Tongue (tissue), 3 donors: ENCODE measurements at places on chromosomes 1 and 21.

DNA sequence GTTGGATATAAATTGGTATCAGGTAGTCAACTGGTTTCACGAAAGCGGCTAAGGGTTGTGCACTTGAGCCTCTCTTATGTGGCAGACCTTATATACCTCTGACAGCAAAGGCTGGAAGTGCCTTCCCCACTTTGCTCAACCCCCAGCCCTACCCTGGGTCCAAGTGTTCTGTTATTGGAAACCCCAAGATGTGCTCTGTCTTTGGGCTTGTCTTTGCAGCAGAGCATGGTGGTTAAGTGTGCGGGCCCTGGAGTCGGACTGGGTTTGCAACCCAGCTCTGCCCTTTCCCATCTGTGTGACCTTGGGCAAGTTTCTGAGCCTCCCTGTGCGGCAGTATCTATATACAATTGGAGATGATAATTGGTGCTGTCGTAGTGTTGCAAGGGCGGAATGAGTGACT is 11.2 kb upstream of the IL10 start:
- no peak for DNase-seq

GRCh38 chr1:231571904-231572303 is 43.4 kb downstream of the TSNAX start:
- DNase-seq, result peak; percentile 44

DNA sequence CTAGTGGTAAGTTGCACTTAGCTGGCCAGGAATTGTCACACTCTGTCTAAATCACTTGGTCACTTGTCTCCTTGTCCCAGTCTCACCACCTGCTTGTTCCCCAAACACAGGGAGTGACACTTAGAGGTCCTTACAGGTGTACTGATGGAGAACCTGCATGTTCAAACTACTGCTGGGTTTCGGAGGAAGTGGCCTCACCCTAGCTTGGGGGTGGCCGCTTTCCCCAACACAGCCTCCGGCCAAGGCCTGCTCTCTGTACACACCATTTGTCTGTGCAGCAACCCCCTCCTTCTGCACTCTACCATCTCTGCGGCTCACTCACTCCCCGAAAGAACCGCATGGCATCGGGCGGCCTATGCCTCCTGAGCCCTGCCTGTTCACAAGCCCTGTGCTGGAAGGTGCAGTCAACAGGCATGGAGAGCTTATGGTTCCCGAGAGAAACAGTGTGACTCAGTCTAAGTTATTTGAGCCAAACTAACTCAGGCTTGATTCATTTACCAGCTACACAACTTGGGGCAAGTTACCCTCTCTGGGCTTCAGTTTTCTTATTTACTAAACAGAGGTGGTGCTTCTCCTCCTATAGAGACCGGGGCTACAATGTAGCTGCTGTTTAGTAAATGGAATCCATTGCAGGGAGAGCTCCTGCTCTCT is 10.5 kb upstream of the SPRR4 start:
- no peak for DNase-seq

DNA sequence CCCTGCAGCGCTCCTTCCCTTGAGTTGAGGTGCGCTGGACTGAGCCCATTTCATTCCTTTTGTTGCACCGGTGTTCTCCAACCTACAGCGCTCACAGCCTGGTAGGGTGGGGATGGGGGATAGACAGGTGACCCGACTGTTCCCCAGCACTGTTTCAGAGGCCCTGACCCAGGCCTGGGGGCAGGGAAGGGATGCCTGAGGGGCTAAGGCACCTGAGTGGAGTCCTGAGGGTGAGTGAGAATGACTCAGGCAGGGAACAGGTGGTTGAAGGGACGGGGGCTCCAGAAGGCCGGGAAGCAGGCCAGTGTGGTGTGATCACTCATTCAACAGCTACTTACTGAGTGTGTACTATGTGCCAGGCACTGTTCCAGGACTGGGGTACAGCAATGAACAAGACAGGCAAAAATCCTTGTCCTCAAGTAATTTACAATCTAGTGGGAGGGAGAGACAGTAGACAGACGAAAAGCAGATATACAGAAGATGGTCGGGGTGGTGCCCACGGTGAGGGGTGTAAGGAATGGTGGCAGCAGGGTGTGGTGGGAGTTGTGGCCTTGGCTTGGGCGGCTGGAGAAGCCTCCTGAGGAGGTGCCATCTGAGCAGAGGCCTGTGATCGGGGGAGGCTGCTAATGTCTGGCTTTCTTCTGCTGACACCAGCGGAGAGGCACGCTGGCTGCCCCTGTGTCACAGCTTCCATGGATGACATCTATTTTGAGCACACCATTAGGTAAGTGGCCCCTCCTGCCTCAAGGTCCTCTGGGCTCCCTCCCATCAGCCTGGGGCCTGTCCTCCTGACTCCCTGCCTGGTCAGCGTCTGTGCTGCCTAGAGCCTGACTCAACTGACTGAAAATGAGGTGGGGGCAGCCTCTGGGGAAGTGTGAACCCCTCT is 37.4 kb downstream of the ACOT11 start:
- peak; percentile 42 for DNase-seq

DNA sequence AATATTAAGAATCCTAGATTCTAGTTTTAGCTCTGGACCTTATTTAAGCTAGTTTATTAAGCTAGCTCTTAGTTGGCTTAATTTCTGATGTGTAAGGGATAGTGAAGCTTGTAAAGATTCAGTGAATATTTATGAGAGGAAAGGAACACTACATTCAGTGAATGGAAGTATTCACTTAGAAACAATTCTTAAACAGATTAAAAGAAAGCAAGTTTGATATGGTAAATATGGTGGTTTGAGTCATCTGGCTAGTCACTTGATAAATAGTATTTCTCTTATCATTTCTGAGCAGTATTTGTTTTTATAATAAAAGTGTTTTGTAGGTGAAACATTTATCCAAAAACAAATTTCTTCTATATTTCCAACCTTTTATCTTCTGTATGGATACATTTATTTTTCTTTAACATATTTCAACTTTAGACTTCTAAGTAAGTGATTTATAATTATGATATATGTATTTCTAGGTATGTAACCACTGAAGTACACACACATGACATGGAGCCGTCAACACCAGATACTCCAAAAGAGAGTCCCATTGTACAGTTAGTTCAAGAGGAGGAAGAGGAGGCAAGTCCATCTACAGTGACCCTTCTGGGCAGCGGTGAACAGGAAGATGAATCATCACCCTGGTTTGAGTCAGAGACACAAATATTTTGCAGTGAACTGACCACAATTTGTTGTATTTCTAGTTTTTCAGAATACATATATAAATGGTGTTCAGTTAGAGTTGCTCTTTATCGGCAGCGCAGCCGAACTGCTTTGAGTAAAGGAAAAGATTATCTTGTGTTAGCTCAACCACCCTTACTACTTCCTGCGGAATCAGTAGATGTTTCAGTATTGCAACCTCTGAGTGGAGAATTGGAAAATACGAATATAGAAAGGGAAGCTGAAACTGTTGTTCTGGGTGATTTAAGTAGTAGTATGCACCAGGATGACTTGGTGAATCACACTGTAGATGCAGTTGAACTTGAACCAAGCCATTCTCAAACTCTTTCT is 55.6 kb downstream of the SUCO start:
- DNase-seq, result no peak

DNA sequence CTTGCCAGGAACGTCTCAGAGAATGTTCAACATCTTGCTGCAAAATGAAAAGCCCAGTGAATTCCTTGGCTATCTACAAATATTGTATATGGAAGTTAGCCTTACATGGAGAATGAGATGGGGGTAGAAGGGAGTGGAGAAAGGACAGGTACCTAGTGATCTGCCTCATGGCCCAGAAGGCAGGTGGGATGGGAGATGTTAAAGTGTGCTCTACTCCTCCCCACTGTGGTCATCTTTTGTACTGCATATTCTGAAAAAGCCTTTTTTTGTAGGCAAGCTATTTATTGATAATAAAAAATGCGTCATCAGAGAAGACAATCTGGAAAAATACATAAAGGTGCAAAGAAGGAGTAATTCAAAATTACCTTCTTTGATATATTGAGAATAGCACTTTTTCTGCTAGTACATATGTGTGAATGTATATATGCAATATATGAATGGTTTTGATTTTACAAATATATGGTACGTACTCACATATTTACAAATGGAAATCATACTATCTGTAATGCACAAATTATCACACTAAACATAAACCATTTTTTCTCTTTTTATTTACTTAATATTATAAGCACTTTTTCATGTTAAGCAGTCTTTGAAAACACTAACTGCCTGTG is 19.1 kb upstream of the SLC5A9 start:
- DNase-seq, result peak; percentile 45

GRCh38 chr1:171486048-171486519 is 754 bp downstream of the PRRC2C start:
- peak; percentile 80 for DNase-seq

- DNase-seq, result peak; percentile 52
Measured at GRCh38 chr1:234980645-234981396, 147.8 kb downstream of the TOMM20 start.

DNA sequence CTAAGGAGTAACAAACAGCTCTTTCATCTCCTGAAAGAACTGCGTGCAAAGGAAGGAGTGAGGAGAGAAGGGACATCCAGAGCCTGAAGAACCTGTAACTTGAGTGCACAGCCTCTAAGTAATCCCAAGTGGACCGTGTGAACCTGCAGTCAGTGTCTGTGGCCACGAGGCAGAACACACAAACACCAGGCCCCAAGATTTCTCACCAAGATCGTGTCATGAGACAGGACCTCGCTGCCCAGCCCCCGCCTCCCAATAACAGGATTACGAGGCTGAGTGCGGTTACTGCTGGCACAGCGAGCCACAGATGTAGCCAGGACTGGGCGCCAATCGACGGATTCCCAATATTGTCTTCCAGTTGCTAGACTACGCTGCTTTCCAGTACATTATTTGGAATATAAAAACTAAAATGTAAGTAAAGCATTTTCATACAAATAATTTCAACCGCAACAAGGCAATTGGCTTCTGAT is 101.3 kb upstream of the SLC25A33 start:
- DNase-seq, result peak; percentile 64

DNA sequence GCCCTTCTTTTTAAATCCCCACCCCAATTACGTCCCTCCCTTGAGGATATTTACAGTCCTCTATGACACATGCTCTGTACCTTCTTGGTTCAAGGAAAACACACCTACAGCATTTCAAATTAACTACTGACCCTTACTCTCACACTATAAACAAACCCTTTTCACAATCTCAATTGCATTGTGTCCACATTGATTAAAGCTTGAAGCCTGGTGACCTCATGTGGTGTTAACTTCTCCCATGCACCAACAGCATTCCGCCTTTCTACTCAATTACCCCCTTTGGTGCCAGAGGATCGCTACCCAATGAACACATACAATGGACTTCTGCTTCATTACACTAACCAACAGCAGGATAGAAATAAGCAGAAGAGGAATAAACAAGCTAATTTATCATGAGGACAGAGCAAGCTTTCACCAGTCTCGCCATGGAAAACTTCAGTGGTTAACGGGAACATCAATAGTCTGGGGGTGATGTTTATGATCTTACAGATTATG is 15.2 kb downstream of the WLS start:
- no peak for DNase-seq

- DNase-seq, result peak; percentile 73
Measured at GRCh38 chr1:226063224-226063976, 884 bp downstream of the H3-3A start.
